Brain microvascular endothelial cell (primary cell): ENCODE measurements at places on chromosomes 4 and X.

- peak; percentile 79 for DNase-seq
These were observed 2.9 kb upstream of the FAT1 start for GRCh38 chr4:186726426-186727168.

- no peak for DNase-seq
These were observed 467.5 kb upstream of the CT83 start for GRCh38 chrX:116930311-116930710.

- DNase-seq, result no peak
These were observed 2025.2 kb downstream of the PCDH7 start for GRCh38 chr4:32745351-32745750.

GRCh38 chr4:98648602-98649001 lies 9.8 kb downstream of the TSPAN5 start:
- DNase-seq, result no peak

DNA sequence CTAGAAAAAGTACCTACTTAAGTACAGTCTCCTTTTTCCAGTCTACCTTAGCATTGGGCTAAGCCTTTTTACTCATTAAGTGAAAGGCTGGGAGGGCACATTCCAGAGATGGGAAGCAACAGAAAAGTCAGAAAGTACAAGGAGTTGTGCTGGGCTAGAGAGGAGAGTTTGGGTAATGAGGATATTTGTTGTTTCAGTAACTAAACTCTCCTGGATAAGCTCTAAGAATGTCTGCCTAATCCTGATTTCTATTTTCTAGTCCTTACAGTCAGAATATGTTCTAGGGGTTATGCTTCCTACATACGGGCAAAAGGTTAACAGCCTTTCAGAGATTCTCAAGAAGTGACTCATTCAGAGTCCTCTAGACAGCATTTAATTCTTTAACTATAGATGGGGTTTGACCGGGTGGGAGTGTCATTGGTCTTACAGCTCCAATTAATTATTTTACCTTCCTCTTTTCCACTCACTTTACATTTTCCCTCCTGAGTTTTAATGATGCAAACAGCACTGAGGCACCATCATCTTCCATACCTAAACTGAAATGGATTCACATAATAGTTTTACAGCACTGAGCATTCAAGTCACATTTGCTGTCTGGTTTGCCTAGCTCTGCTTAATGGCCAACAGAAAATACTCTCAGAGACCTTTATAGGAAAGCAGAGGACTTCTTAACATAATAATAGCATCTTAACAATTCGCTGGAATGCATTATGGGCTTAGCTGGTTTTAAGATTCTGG lies 42.9 kb downstream of the USP26 start:
- DNase-seq, result peak; percentile 0
